Activated naive CD8-positive, alpha-beta T cell treated with anti-CD3 and anti-CD28 coated beads for 36 hours (primary cell): ENCODE measurements at places on chromosomes 4 and X. TPM values are rescaled to one million over a fixed set of nuclear protein-coding genes. Genes with fewer than 3 reads are reported as not detected.

The SGMS2 gene
- total RNA-seq = 0.46 TPM

GRCh38 chr4:1201851-1202525 is 29.6 kb upstream of the SPON2 start:
- peak overlapping the region; percentile 99 for H3K27ac ChIP-seq
- no peaks in the 10 kb centered on the region for H3K27me3 ChIP-seq
- peaks cover 2% of the 10 kb centered on the region for H3K36me3 ChIP-seq
- DNase-seq = peak; percentile 79

The CT83 gene
- not detected for total RNA-seq

The USP26 gene
- total RNA-seq = not detected

GRCh38 chrX:56943264-56943663 is 52.1 kb downstream of the SPIN3 start:
- H3K27ac ChIP-seq = no peak overlapping the region
- no peaks in the 10 kb centered on the region for H3K36me3 ChIP-seq
- no peak overlapping the region for H3K4me3 ChIP-seq

- no peaks in the 10 kb centered on the region for H3K36me3 ChIP-seq
- H3K4me1 ChIP-seq = peaks cover 3% of the 10 kb centered on the region
- no peak overlapping the region for H3K27ac ChIP-seq
Observed at GRCh38 chr4:76384052-76384451, 36.9 kb downstream of the CCDC158 start.

DNA sequence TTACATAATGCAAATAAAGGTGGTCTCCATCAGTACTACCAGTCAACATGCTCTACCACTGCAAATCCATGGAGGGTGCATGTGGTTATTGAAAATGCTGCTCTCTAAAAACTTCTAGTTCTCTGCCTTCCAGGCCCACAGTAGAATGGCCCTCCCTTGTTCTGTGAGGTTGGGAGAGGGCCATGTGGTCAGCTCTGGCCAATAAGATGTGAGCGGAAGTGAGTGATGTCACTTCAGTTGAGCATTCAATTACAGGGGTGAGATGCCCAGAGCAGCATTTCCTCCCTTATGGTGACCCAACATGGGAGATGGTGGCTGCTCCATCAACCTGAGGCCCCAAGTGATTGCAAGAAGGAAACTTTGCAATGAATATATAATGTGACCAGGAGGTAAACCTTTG is 148.8 kb downstream of the CPEB2 start:
- DNase-seq = no peak
- no peaks in the 10 kb centered on the region for H3K36me3 ChIP-seq
- H3K27ac ChIP-seq = no peak overlapping the region
- peaks cover 24% of the 10 kb centered on the region for H3K27me3 ChIP-seq
- H3K4me3 ChIP-seq = no peak overlapping the region

DNA sequence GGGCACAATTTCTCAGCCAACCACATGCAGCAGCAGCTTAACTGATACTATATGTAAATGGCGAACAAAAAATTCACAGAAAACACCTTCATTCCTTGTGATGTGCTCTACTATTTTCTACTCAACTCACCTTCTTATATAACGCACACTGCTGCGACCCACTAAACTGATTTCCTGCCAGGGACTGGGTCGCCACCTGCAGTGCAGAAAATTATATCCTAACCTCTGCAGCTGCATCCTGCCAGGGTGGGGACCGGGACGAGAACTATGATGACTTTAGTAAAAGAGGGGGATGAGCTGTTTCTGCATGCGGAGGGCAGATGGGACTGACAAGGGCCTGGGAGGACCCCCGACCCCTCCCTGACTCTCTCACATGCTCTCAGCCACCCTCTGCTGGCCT is 27.4 kb downstream of the ABLIM2 start:
- H3K36me3 ChIP-seq = no peaks in the 10 kb centered on the region
- peaks cover 2% of the 10 kb centered on the region for H3K4me1 ChIP-seq
- H3K27me3 ChIP-seq = no peaks in the 10 kb centered on the region
- no peak for DNase-seq

The FBXL5 gene
- 31.0 TPM for total RNA-seq

The TGIF2LX gene
- total RNA-seq = not detected

DNA sequence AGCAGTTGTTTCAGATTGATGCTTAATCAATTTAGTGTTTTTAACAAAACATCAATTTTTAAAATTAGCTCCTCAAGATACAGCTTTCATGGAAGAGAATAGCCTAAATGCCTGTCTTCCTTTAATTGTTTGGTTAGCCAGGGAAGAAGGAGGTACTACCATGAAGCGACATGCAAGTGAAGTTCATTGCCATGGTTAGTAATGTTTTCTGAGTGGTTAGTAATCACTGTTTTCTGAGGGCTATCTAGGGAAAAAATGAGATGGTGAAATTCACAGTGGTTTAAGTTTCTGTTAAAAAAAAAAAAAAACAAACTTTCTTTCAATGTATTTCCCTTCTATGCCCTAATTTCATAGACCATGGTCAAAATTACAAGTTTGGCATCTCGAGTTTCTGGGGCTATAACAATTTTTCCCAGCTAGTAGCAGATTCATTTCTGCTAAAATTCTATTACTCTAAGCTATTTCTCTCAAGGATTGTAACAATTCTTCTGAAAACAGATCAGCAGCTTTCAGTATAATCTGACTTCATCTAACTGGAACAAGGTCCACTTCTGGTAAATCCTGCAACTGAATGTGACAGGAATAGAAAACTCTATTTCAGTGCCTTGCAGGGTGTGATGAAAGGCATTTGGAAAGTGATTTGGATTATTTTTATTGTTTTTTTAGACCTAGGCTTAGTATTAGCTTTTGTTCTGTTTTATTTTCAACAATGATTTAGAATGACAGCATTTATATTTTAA is 157.0 kb downstream of the PCDH18 start:
- H3K4me3 ChIP-seq = no peak overlapping the region
- H3K4me1 ChIP-seq = no peaks in the 10 kb centered on the region
- DNase-seq = no peak
- no peak overlapping the region for H3K27ac ChIP-seq
- no peaks in the 10 kb centered on the region for H3K36me3 ChIP-seq

The GPR82 gene
- 0.12 TPM for total RNA-seq

- no peaks in the 10 kb centered on the region for H3K36me3 ChIP-seq
- H3K4me1 ChIP-seq = peaks cover 24% of the 10 kb centered on the region
- no peak overlapping the region for H3K27ac ChIP-seq
- H3K4me3 ChIP-seq = no peak overlapping the region
- DNase-seq = peak; percentile 67
Observed at GRCh38 chrX:72100824-72101351, 30.8 kb downstream of the RTL5 start.

GRCh38 chr4:16663732-16664131 is 234.7 kb downstream of the LDB2 start:
- no peak for DNase-seq
- peaks cover 5% of the 10 kb centered on the region for H3K27me3 ChIP-seq
- no peaks in the 10 kb centered on the region for H3K4me1 ChIP-seq
- no peak overlapping the region for H3K27ac ChIP-seq

- H3K4me1 ChIP-seq = no peaks in the 10 kb centered on the region
- no peaks in the 10 kb centered on the region for H3K36me3 ChIP-seq
- H3K27ac ChIP-seq = no peak overlapping the region
- no peak overlapping the region for H3K4me3 ChIP-seq
Observed at GRCh38 chr4:124321364-124321763, 391.2 kb downstream of the ANKRD50 start.

The TCEAL2 gene
- total RNA-seq = 0.40 TPM

DNA sequence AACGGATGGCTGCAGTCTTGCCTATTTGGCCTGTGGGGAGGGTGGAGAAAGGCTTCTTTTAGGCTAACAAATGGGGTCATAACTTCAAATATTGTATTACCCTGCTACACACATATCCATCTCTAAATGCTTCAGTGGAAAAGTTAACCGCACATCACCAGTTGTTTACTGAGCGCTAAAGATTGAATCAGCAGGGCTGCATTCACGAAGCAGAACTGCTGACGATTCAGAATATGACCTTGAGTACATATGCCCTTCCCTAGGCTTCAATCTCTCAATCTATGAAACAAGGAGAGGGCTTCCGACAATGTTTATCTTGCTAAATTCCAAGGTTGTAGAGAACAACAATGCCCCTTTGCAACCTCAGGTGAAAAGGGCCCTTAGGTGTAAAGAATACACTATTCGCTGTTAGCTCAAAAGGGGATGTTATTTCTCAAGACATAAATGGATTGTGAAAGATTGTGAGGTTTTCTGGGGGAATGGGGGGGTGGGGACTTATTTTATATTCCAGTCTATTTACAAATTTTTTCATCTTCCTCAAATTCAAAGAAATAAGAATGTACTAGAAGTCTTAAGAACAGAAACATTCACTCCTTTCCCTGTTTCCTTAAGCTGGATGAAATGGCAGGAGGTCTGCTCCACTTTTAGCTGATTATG is 2.6 kb upstream of the ATP6AP2 start:
- DNase-seq = no peak
- no peak overlapping the region for H3K27ac ChIP-seq
- H3K27me3 ChIP-seq = no peaks in the 10 kb centered on the region

- H3K27me3 ChIP-seq = peaks cover 9% of the 10 kb centered on the region
- peak overlapping the region; percentile 100 for H3K4me3 ChIP-seq
- H3K4me1 ChIP-seq = peaks cover 51% of the 10 kb centered on the region
Observed at GRCh38 chr4:82430964-82431745, 765 bp downstream of the ENOPH1 start.

The CLDN22 gene
- total RNA-seq = not detected

DNA sequence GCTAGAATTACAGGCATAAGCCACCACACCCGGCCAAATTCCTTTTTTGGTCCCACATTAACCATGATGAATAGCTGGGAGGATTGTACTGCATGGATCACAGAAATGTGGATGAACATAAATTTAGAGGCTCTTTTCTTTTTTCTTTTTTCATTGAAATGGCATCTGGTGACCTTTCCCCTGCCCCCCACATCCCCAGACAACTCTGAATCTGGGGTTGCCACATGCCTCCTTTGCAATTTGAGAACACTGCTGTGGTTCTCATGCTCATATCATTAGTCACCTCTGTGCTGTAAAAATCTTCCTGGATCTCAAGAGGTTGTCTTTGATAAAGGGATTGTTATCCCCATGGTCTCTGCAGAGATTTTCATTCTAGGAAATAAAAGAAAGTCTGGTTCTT is 22.8 kb upstream of the FMR1NB start:
- no peaks in the 10 kb centered on the region for H3K4me1 ChIP-seq
- no peak overlapping the region for H3K27ac ChIP-seq
- DNase-seq = no peak
- H3K36me3 ChIP-seq = peaks cover 1% of the 10 kb centered on the region
- H3K27me3 ChIP-seq = no peaks in the 10 kb centered on the region

DNA sequence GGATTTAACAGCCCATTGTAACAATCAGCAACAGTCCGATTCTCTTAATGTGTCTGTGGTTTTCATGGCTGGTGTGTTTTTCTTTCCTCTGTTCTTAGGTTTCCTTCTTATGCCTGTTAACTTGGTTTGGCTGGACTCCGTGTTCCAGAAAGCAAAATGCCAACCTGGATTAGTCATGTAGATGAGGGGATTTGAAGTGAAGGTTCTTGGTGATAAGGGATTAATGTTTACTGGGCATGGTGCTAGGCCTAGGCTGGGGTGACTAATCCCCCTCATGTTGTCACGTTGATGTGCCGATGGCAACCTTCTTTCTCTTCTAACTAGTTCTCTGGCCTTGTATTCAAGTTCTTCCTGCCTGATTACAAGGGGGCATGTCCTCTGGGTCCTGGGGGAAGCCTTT is 85.9 kb downstream of the REPS2 start:
- no peaks in the 10 kb centered on the region for H3K36me3 ChIP-seq
- H3K27ac ChIP-seq = no peak overlapping the region
- H3K4me3 ChIP-seq = no peak overlapping the region
- DNase-seq = no peak

The TMEM192 gene
- total RNA-seq = 14.9 TPM

- no peaks in the 10 kb centered on the region for H3K36me3 ChIP-seq
- no peak overlapping the region for H3K4me3 ChIP-seq
- H3K4me1 ChIP-seq = peaks cover 13% of the 10 kb centered on the region
- no peak overlapping the region for H3K27ac ChIP-seq
Observed at GRCh38 chr4:1074077-1074476, 39.3 kb downstream of the RNF212 start.

DNA sequence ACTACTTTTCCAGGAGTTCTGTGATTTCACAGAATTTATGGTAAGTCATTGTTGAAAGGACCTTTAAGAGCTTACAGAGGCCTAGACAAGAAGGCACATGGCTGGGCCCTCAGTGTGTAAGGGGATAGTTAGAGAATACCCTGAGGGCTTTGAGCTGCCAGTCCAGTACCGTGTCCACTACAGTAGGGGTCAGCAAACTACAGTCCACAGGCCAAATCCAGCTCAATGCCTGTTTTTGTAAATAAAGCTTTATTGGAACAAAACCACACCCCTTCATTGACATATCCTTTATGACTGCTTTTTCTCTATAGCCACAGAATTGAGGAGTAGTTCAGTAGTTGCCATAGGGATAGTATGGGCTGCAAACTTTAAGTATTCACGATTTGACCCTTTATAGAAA is 176.2 kb downstream of the MID1 start:
- H3K4me3 ChIP-seq = no peak overlapping the region
- peaks cover 5% of the 10 kb centered on the region for H3K27me3 ChIP-seq
- no peaks in the 10 kb centered on the region for H3K36me3 ChIP-seq
- H3K4me1 ChIP-seq = no peaks in the 10 kb centered on the region

The GPR50 gene
- not detected for total RNA-seq

The MAGEA1 gene
- not detected for total RNA-seq

DNA sequence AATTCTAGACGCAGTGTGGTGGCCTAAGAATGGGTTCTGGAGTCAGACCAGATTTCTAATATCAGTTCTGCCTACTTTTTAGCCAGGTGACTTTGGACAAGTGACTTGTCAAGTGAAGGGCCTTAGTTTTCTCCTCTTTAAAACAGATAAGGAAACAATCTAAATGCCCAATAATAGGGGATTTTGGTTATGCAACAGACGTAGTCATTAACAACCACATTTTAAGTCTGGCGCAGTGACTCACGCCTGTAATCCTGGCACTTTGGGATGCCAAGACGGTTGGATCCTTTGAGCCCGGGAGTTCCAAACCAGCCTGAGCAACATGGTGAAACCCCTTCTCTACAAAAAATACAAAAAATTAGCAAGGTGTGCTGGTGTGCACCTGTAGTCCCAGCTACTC is 2.1 kb upstream of the ZMYM3 start:
- H3K27ac ChIP-seq = peak overlapping the region; percentile 94
- no peaks in the 10 kb centered on the region for H3K27me3 ChIP-seq
- H3K4me3 ChIP-seq = peak overlapping the region; percentile 88
- peaks cover 29% of the 10 kb centered on the region for H3K4me1 ChIP-seq

The NRK gene
- not detected for total RNA-seq
